Nucleus accumbens (tissue), 56 donors: ENCODE measurements at places on chromosomes 6 and 20.

GRCh38 chr6:134161041-134161440, 108.6 kb upstream of the SLC2A12 start:
- no peak for DNase-seq

DNA sequence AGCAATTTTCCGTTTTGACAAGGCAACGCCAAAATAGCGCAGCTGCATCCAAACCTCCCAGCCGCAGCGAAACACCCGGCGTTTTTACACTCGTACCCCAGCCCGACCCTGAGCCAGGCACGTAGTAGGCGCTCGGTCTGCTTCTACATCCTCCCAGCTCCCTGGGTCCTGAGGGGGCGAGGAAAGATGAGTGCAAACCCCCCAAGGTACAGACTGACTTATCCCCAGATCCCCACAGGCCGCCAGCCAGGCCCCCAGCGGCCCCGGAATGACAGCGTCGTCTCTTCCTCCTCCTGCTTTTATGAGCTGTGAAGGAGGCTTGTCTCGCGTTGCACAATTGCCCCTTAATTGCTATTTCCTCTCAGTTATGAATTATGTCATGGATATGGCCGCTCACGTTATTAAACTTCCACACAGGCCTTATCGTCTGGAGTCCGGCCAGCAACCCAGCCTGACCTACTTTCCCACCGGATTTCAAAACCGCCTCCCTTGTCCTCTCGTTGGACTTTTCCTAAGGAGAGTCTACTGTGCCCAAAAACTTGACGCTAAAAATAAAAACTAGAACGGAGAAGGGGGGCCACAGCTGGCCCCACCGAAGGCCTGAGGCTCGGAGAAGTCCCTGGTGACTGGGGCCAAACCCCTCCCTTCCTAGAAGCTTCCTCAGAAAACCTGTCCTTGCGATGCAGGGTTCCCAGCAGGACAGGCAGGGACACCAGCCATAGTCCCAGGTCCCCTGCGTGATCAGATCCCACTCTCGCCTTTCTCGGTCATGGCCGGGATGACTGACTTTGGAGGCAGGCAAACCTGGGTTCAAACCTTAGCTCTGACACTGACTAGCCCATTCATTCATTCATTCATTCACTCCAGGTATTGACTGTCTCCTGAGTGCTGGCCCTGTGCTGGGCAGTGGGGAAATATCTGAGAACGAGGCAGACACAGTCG, 130.9 kb upstream of the PTPN1 start:
- DNase-seq = no peak

DNA sequence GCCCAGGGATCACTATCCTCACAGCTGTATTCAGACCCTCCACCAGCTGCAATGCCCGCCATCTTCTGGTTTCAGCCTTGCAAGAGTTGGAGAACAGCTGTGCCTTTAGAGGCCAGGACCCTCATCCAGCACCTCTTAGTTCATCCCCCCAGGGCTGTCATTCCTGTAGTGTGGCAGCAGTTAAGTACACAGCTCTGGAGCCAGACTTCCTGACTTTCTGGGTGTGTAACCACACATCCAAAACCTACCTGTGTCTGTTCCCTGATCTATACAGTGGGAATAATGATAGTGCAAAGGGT, 452 bp upstream of the TREM2 start:
- DNase-seq = no peak

- DNase-seq = no peak
These were observed 356.3 kb downstream of the ZFAND3 start for GRCh38 chr6:38175786-38176185.

DNA sequence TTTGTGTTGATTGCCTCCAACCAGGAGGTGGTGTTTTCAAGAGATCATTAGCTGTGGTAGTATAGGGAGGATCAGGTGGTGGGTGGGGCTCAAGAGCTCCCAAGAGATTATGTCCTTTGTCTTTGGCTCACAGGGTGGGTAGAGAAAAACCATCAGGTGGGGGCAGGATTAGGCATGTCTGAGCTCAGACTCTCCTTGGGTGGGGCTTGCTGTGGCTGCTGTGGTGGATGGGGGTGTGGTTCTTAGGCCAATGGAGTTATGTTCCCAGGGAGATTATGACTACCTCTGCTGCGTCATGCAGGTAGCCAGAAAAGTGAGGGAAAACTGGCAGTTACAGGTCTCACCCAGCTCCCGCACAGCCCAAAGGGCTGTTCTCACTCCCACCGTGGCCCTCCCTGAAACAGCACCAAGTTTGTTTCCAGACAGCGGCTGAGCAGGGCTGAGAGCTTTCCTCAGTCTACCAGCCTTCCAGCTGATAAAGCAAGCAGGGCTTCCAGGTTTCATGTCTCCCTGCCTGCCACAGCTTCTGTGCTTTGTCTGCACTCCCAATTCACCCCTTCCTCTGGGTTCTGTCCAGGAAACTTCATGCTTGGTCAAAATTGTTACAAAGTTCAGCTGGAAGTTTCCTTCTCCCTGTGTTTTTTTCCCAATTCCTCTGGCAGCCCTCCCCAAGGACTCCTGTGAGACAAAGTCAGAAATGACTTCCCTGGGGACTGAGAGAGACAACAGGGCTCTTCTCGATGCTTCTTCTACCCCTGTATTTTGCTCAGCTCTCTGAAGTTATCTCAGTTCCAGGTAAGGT, 481.1 kb upstream of the MAN1A1 start:
- DNase-seq = no peak

GRCh38 chr20:24980291-24981053, 12.1 kb downstream of the APMAP start:
- no peak for DNase-seq

DNA sequence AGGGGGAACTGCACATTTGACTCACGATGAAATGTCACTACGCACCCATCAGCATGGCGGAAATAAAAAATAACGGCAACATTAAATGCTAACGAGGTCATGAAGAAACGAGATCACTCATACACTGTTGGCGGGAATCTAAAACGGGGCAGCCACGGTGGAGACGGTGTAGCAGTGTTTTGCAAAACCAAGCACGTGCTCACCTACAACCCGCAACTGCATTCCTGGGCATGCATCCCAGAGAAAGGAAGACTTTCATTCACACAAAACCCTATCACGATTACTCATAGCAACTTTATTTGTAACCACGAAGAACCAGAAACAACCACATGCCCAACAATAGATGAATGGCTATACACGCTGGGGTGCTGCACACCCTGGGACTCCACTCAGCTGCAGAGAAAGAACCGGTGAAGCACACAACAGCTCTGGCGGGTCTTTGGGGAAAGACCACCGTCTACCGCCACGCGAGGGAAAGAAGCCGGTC, 77.0 kb downstream of the YTHDF1 start:
- no peak for DNase-seq

GRCh38 chr20:17967521-17968365, 851 bp downstream of the SNX5 start:
- no peak for DNase-seq

DNA sequence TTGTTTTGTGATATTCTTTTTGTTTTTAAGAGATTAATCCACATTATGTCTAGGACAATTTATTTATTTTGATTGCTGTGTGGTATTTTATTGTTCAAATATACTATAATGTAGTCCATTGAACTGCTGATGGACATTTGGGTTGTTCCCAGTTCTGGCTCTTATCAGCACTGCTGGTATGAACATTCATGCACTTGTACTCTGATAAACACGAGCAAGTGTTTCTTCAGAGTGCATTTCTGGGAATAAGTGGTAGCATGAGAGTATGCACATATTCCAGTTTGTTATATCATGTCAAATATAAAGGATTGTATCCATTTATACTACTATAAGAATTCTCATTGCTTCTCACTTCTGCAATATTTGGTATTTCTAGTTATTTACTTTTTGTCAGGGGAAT, 7.1 kb downstream of the CALHM6 start:
- DNase-seq = no peak

- DNase-seq = no peak
These were observed 278.8 kb upstream of the JARID2 start for GRCh38 chr6:14966906-14967711.

GRCh38 chr6:3321042-3321441, 62.3 kb downstream of the PSMG4 start:
- no peak for DNase-seq

- DNase-seq = no peak
These were observed 99.1 kb upstream of the MTHFD1L start for GRCh38 chr6:150766201-150766997.

DNA sequence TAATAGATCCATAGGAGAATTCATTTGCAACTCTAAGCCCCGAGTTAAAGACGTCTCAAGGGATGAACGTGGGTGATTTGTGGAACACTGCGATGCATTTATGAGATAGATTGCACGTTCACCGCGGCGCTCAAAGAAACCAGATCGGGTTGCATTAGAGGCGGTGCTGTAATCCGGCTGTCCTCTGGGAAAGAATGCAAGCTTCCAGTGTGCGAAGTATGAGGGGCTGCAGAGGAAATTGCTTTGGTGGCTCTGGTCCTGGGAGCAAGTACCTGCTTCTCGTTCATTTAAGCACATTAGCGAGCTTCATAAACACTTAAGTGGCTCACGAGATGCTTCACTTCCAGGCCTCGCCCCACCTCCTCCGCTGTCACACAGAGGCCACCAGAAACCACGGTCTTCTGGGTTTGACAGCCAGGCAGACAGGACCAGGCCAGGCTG, 182.3 kb downstream of the CDH4 start:
- no peak for DNase-seq

DNA sequence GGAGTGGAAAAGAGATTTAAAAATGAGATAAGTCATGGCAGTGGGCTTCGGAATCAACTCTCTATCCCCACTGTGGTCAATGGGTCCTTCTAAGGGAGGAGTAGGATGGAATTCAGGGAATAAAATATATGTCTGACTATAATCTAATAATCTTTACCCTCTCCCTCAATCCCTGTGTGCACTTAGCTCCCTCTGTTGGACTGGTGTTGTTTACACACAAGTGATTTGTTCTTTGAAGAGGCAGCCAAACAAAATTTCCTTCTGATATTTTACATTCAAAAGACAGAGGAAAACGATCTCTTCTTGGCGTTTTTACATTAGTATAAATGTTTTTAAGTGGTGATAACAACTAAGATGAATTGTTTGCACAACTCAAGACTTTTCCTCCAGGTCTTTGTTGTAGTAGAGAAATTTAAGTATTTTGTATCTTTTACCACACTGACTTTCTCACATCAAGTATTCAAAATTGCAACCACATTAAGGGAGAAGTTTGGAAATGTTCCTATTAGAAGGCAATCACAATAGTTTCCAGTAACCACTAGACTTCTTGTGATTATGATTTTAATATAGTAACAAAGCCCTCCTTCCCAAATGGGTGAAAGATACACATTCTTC, 317.8 kb downstream of the CENPW start:
- DNase-seq = no peak

DNA sequence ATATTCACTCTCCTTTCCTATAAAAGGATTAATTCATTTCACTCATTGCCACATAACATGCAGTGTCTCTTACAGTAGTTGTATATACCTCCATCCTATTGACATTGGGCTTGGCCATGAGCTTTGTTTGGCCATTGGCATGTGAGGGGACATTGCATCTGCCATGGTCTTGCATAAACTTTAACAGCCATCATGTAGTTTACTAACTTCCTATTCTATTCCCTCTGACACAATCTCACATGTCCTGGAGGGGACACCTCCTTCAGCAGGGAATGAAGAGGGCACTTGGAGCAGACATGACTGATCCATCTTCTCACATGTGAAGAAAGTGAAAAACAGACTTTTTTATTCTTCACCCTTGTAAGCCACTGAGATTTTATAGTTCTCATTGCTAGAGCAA, 115.5 kb upstream of the MARCKS start:
- no peak for DNase-seq

- no peak for DNase-seq
These were observed 28.8 kb upstream of the HIVEP1 start for GRCh38 chr6:11983306-11983705.

- no peak for DNase-seq
These were observed 59.4 kb downstream of the UBE2V1 start for GRCh38 chr20:50053362-50054230.
